ENCODE measurements at places on chromosomes 7 and 10. TPM values are rescaled to one million over a fixed set of nuclear protein-coding genes. Genes with fewer than 3 reads are reported as not detected.

The ADAM8 gene
- 1.4 TPM for total RNA-seq

The LEP gene
- 0.14 TPM for total RNA-seq

The STK31 gene
- total RNA-seq = not detected

The HERC4 gene
- total RNA-seq = 31.9 TPM

The SEMA3E gene
- 0.27 TPM for total RNA-seq

The SLC29A4 gene
- 3.7 TPM for total RNA-seq

DNA sequence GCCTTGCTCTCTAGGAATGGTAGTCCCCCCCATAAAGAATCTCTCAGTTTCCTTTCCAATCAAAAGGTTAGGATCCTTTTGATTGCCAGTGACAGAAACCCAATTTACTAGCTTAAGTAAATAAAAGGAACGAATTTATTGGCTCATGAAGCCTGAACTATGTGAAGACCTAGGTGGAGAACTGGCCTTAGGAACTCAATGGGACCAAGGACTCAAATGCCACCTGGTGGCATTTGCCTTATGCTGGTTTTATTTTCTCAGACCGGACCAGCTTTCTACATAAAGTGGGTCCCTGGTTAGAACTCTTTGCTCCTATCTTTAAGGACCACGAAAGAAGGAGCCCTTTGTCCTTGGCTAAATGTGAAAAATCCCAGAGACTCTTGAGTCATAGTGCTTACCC is 25.4 kb downstream of the CFTR start:
- no peaks in the 10 kb centered on the region for H3K4me1 ChIP-seq
- H3K4me3 ChIP-seq = no peak overlapping the region
- H3K27me3 ChIP-seq = no peaks in the 10 kb centered on the region
- no peak for DNase-seq
- H3K27ac ChIP-seq = no peak overlapping the region

- H3K4me3 ChIP-seq = no peak overlapping the region
- no peaks in the 10 kb centered on the region for H3K27me3 ChIP-seq
- H3K4me1 ChIP-seq = no peaks in the 10 kb centered on the region
- no peak overlapping the region for H3K27ac ChIP-seq
Measured at GRCh38 chr10:28873540-28873939, 196.2 kb downstream of the BAMBI start.

DNA sequence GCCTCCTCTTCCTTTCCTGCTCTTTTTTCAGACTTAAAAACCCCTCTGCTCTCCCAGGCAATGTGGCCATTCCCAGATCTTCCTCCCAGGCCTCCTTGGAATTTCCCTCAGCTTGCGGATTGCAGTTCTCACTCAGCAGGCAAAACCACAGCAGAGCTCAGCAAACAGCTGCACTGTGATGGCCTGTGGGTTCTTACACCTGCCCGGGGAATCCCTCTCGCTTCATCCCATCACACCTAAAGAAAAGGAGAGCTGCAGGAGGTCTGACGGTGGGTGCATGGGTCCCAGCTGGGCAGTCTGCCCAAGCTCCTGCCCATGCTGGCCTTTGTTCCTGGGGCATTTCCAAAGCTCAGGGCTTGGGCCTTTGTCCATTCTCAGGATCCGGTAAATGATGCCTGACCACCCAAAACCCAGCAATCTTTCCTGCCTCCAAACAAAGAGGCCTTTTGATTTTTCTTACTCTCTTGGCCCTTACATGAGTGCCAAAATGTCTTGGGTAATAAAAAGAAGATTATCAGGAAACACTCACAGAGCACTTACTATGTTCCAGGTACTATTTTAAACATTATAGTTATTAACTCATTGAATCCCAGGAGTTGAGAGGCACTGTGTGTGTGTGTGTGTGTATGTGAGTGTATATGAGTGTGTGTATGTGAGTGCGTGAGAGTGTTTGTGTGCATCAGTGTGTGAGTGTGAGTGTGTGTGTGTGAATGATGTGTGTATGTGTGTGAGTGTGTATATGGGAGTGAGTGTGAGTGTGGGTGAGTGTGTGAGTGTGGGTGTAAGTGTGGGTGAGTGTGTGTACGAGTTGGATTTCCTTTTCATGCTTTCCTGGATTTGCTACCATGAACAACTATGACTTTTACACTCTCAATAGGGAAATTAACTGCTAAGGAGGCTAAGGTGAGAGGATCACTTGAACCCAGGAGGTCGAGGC is 64.5 kb upstream of the PODXL start:
- no peaks in the 10 kb centered on the region for H3K27me3 ChIP-seq
- peak overlapping the region; percentile 85 for H3K27ac ChIP-seq
- peaks cover 77% of the 10 kb centered on the region for H3K4me1 ChIP-seq
- no peaks in the 10 kb centered on the region for H3K36me3 ChIP-seq
- DNase-seq = no peak
- no peak overlapping the region for H3K4me3 ChIP-seq

DNA sequence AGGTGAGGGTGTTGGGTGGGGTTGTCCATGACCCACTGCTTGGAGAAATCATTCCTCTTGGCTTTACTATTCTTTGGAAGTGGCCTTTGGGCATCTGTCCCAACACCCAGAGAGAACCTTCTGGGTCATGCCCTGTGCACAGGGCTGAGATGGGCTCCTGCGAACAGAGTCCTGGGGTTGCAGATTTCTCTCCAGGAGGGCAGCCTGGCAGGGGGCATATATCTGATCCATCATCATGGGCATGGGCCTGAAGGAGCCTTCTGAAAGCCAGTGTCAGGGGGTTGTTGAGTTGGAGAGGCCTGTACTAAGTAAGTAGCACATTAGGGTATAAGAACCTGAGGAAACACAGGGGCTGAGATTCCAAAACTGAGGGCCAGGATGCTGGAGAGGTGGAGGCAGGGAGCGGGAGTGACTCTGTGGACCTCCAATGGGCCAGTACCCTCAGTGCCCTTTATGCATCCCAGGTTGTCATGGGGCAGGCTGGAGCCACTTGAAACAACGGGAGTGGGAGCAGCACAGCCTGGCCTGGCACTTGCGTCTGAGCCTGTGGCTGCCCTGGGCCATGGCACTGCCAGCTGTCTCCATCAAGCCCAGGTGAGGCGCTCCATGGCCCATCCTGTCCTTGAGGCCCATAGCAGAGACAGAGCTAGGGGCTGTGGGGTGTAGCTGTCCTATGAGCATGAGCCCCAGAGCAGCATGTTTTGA is 203.7 kb downstream of the GRID1 start:
- no peaks in the 10 kb centered on the region for H3K4me1 ChIP-seq
- no peaks in the 10 kb centered on the region for H3K36me3 ChIP-seq
- no peak overlapping the region for H3K27ac ChIP-seq
- no peak for DNase-seq
- peaks cover 2% of the 10 kb centered on the region for H3K27me3 ChIP-seq
- no peak overlapping the region for H3K4me3 ChIP-seq

DNA sequence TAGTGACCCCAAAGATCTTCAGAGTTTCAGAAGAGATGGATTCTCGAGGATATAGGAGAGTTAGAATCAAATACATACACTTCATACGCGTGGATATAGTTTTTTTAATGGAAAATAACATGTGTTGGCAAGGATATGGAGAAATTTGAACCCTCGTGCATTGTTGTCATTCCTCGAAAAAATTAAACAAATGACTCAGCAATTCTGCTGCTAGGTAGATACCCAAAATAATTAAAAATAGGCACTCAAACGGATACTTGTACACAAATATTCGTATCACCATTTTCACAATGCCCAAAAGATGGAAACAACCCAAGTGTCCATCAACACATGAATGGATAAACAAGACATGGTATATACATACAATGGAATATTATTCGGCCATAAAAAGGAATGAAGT is 5.6 kb upstream of the NT5C2 start:
- H3K4me1 ChIP-seq = peaks cover 34% of the 10 kb centered on the region
- DNase-seq = no peak
- H3K27me3 ChIP-seq = no peaks in the 10 kb centered on the region
- H3K36me3 ChIP-seq = no peaks in the 10 kb centered on the region
- H3K27ac ChIP-seq = no peak overlapping the region

DNA sequence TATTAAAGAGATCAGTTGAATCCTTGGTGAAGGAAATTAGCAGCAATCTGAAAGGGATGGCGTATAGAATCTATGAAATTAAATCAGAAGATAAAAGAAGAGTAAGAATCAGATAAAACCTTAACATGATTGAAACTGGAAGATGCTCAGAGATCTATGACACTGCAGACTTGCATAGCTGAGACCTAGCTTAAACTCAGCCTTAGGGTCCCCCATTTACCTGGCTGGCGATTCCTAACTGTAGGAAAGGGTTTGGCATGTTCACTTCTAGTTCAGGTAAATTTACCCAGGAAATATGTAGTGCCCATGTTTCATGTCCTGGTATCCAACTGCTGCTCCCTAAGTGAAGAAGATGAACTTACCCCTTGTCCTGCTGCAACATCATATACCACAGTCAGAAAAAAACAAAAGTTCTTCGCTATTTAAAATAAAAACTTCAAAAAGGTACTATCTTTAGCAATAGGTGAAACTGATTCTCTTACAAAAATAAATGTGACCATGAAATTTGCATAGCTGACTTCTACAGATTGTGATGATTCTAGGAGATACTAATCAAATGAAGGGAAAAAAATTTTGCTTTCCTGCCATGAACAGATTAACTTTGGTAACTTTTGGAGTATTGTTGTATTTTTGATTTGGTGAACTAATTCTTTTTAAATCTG is 47.8 kb upstream of the TMEM243 start:
- no peak overlapping the region for H3K4me3 ChIP-seq
- DNase-seq = no peak
- H3K27me3 ChIP-seq = peaks cover 12% of the 10 kb centered on the region
- no peak overlapping the region for H3K27ac ChIP-seq
- H3K36me3 ChIP-seq = no peaks in the 10 kb centered on the region

GRCh38 chr7:142314281-142314680 is 56.4 kb upstream of the PRSS58 start:
- H3K36me3 ChIP-seq = no peaks in the 10 kb centered on the region
- peaks cover 18% of the 10 kb centered on the region for H3K27me3 ChIP-seq
- DNase-seq = no peak
- H3K27ac ChIP-seq = no peak overlapping the region

DNA sequence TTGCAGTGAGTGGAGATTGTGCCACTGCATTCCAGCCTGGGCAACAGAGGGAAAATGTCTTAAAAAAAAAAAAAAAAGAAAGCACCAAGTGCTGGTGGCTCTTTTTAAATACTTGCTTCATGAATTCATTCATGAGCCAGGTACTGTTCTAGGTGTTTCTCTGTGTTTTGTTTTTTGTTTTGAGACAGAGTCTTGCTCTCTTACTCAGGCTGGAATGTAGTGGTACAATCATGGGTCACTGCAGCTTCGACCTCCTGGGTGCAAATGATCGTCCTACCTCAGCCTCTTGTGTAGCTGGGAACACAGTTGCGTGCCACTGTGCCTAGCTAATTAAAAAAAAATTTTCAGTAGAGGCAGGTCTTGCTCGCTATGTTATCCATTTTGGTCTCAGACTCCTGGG is 5.3 kb downstream of the STOX1 start:
- peaks cover 9% of the 10 kb centered on the region for H3K27me3 ChIP-seq
- H3K4me3 ChIP-seq = no peak overlapping the region
- no peak overlapping the region for H3K27ac ChIP-seq
- H3K4me1 ChIP-seq = peaks cover 4% of the 10 kb centered on the region
- no peak for DNase-seq
